SK-N-MC (cell line): ENCODE measurements at places on chromosomes 12 and 14.

DNA sequence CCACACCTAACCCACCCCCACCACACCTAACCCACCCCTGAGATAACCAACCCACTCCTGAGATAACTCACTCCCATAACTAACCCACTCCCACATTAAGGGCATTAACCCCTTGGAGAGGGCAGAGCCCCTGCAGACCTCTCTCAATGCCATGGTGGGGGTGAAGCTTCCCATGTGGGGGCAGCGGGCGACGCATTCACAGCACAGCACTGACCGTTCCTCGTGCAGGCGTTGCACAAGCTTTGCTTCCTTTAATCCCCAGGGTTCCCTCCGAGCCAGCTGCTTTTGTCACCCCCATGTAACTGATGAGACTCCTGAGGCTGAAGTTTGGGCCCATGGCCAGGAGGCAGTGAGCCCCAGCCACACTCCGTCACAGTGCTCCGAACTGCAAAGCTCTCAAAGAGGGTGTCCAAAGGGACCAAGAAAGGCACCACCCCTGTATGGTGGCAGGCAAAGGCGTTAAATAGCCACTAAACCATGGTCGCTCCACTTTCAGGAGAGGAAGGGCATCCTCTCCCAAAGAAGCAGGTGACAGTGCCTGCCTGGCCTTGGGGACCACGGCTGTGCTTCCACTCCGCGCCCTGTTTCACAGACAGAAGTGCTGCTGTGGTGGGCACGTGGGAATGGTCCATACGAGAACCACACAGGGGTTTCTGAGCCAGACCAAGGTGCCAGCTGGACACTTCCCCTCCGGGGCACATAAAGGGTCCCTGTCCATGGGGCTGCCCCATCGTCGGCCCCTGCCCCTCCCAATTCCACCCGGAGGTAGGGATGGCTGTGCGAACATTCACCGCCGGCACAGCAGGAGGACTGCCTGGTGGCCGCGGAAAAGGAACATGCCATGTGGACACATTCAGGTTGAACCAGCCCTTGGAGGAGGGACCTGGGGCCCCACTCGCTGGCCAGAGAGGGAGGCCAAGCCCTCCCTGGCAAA, 28.3 kb downstream of the GALNT9 start:
- DNase-seq: no peak

- no peak for DNase-seq
These were observed 75.3 kb upstream of the DUSP6 start for GRCh38 chr12:89427508-89428156.

- DNase-seq: no peak
These were observed 745 bp upstream of the ARHGDIB start for GRCh38 chr12:14962153-14962539.

DNA sequence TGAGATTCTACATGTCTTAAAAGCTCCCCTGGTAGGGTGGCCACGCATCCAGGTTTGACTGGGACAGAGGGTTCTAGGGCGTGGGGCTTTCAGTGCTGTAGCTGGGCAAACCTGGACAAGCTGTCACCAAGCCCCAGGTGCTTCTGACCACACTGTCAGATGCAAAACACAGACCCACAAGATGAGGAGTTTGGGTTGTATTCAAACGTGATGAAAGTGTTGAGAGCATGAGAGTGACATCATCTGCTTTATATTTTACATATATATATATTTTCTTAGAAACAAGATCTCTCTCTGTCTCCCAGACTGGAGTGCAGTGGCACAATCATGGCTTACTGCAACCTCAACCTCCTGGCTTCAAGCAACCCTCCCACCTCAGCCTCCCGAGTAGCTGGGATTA, 210.1 kb downstream of the DPF3 start:
- DNase-seq: no peak
